Neural progenitor cell (in vitro differentiated cells): ENCODE measurements at places on chromosomes 12 and 14. TPM values are rescaled to one million over a fixed set of nuclear protein-coding genes. Genes with fewer than 3 reads are reported as not detected.

DNA sequence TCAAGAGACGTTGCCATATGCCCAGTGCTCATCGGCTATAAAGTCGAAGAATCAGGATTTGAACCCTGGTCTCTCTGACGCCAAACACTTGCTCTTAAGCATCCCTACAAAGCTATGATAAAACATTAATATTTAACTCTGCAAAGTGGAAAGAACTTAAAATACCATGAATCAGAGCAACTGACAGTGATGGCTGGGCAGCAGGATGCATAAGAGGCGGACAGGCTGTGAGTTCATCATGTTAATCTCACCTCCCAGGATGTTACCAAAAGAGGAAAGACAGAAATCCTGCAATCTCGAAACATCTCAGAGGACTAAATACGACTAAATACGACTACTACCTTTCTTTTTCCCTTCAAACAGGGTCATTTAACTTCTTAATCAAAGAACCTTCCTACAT, 5.8 kb downstream of the DICER1 start:
- no peak for DNase-seq

DNA sequence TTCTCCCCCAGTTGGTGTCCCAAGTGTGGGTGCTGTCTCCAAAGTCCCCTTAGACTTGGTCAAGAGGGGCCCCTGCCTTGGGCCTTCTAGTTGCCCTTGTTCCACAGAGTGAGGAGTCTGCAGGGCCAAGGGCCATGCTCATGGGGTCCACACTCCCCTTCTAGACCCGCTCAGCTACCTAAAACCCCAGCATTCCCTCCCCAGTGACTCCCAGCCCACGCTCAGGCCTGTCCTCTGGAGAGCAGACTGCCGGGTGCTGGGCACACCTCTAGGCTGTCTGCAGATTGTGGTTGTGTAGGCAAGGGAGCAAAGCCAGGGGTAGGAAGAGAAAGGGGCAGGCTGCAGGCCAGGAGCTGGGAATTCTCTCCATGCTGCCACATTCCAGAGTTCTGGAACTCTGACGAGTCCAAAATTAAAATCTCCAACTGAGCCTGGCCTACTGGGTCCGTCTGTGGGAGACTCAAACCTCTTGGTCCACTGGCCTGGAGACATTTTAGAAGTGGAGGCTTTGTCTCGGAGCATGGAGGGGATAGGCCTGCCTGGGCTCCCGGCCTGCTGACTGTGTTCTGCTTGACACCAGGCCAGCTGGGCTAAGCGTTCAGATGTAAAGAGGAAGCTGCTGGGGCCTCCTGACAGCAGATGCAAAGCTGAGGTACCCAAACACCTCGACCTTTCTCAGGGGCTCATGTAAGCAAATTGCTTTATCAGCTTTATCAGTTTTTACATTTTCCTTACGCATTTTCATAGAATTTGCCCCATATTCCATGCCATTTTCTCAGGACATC, 13.7 kb upstream of the KRT5 start:
- no peak for DNase-seq

Gene RERG
- 0.06 TPM in 1 of 2 replicates, not detected in the other for total RNA-seq

GRCh38 chr12:913919-914698, 35.4 kb downstream of the RAD52 start:
- no peak for DNase-seq

- no peak for DNase-seq
These were observed 40.8 kb downstream of the CCDC92 start for GRCh38 chr12:123931686-123932321.

GRCh38 chr12:108969622-108970021, 51.2 kb downstream of the SVOP start:
- no peak for DNase-seq

DNA sequence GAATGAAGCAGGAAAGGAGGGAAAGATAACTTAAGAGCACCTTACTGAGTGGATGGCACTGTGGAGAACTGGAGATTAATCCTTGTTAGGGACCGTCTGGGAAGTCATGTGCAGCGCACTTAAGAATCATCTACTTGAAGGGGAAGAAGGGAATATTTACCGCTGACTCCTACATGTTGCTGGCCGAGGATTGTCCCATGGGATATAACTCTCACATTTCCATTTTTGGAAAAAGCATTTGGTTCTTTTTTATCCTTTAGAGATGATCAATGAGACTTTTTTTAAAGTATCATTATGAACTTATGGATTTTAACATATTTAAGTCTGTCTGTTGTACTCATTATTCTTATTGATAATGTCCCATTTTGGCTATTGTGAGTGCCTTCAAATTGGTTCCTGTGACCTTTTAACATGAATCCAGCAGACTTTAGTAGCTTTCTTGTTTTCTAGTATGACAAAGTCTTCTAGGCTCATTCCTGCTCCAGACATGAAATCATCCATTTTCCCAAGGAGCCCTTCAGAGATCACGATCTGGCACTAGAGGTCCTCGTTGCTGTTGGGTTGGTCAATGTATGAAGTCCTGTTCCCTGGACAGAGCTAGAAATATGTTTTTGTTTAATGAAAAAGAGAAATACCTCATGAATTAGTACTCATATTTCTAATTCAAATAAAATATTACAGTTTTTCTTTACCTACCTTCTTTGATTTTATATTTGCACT, 20.2 kb upstream of the FAM234B start:
- peak; percentile 18 for DNase-seq

DNA sequence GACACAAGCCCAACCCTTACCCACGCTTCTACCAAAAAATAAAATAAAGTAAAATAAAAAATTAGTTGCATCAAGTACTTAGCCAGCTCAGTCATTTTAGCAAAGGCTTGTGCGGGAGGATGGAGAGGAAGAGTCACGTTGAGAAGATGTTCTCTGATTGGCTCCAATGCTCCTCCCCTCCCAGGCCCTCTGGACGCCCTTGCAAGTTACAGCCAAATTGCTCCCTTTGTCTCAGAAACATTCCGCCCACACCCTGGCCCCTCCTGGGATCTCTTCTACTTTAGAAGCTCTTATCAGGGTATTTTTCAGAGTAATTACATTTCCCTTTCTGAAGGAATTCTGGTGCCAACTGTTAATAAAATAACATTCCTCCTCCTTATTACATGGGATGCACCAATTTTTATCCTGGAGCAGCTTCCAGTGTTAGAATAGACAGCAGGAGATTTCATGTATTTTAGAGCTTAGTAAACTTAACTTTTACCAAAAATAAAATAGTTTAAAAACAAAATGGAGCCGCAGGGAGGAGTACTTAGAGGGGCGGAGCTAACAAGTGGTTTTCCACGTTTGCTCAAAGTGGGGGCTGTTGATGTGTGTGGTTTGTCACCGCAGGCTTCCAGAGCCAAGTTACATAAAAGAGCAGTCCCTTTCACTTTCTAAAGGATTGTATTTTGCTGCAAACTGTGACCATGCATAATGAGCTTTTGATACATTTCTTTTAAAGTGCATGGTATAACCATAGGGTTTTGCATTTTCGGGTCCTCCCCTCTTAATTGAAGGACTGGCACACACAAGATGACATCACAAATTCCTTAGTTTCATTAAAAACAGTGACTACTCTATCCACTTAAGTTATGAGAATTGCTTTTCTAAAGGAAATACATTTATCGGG, 71.7 kb upstream of the RAP1B start:
- DNase-seq: peak; percentile 50

DNA sequence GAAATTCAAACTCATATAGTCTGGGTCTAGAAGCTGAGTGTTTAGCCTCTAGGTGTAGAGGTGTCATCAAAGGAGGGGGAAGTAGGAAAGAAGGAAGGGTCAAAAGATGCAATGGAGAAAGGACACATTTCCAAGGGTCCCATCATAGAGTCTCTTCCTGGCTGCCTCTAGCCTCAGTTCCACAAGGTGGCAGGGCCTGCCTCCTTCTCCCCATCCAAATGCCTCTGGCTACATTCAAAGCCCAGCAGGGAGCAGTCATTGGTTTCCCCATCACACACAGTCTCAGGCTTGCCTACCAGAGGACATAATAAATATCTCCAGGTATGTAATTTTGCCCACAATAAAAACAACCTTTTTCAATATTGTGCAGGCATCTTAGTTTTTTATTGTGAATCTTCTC, 2.1 kb upstream of the CCT2 start:
- DNase-seq: peak; percentile 55

Gene KCNH3
- 0.19 TPM in 1 of 2 replicates, not detected in the other for total RNA-seq

Gene KLHDC1
- 0.99 and 1.4 TPM in 2 replicates for total RNA-seq

DNA sequence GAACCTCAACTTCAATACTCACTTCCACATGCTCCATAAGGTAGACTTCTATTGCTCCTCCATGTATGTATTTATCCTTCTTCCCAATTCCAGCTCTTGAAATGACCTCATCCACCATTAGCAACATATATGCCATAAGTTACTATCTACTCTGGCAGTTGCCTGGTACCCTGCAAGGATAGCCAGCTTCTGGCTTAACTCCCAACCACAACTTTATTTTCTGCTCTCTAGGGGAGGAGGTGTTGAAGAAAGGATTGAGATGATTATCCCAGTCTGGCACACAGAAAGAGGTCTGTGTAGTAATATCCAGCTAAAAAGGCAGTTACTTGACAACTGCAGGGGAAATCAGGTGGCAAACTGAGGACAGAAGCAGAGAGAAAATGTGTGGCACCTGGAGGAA, 71.5 kb upstream of the MDM1 start:
- no peak for DNase-seq

- no peak for DNase-seq
These were observed 1245.6 kb upstream of the SEL1L start for GRCh38 chr14:82779301-82779700.

Gene PRIMA1
- 2.5 and 2.8 TPM in 2 replicates for total RNA-seq

Gene PLEKHD1
- not detected in 2 replicates for total RNA-seq

Gene CHGA
- 0.77 TPM in 1 of 2 replicates, not detected in the other for total RNA-seq

Gene CLEC2B
- total RNA-seq: 0.28 and 1.0 TPM in 2 replicates

- DNase-seq: no peak
These were observed 28.2 kb downstream of the RPGRIP1 start for GRCh38 chr14:21308132-21308478.

DNA sequence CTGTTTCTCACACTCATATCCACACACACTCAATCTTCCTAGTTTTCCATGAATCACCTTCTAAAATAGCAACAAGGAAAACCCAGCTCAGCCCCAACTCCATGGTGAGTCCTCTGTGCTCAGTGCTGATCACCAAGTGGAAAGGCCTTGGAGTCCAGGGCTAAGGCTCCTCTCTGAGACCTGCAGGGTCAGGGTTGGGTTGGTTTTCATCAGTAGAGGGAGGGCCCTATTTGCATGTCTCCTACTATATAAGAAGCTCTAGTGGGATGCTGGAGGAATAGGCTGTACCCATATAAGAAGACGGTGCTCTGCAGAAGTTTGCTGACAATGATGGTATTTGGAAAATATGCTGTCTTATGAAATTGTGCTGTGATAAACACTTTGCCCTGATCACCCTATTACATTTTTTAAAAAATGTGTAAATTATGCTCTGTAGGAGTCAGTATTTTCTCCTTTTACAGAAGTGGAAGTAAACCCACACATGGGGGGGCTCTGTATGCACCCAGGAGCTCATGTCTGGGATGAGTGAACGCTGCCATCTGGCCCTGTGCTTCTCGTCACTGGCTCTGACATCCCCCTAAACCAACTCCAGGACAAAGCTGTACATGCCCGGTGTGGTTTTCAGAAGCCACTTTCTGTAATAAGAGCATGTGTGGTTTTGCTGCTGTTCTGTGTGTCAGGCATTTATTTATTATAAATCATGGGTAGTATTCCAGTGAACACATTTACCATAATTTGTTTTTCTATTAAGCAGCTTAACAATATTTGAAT, 536.3 kb downstream of the TMEM121 start:
- no peak for DNase-seq

DNA sequence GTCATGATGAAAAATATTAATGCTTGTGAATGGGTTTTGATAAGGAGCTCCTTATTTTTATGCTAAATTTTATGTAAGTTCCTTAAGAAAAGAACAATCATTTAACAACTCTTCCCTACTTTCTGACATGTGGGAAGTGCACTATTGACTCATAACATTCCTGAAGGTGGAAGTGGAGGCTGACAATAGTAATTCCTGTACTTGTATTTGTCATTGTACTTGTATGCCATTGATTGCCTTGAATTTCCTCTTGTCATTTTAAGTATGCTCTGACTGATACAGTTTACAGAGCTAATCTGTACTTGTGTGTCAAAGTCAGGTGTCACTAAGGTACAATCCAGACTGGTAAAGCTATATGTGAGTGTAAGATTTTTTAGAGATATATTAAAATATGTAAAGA, 440.0 kb downstream of the SLC16A7 start:
- no peak for DNase-seq

- no peak for DNase-seq
These were observed 39.6 kb upstream of the PIK3C2G start for GRCh38 chr12:18221726-18222125.

Gene MIPOL1
- 13.8 and 18.4 TPM in 2 replicates for total RNA-seq

DNA sequence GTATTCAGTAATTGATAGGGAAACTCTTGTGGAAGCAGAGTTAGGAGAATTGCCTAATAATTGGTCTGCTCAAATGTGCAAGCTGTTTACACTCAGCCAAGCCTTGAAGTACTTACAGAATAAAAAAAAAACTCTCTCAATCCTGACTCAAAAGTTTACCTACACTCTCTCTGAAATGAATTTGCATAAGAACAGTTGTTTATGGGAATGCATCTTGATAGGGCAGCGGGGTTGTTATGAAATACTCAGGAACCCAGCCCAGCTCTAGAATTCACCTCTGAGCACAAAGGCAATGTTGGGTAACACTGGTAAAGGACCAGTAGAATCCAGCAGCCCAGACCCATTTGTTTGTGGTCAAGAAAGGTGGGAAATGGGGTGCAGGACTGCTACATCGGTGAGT, 267.0 kb downstream of the CPNE8 start:
- no peak for DNase-seq

DNA sequence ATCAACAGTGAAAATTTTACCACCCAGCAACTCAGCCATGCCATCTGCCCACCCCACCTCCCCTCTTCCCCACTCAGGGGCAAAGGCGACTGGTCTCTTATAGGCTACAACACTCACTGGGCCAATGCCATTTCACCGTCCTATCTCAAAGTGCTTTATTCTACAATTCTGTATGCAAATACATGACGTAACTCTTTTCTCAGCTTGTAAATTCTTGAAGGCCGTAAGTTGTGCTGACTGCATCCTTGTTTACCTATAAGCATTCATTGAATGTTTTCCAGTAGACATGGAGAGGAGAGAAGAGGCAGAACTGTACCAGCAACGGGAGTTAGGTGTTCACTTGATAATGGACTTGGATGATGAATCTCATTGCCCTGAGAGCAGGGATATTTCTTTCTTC, 15.6 kb downstream of the BCL2L14 start:
- no peak for DNase-seq

- DNase-seq: no peak
These were observed 18.5 kb downstream of the KRT7 start for GRCh38 chr12:52251367-52252051.

- peak; percentile 63 for DNase-seq
These were observed 15.5 kb downstream of the E2F7 start for GRCh38 chr12:77049767-77050353.

DNA sequence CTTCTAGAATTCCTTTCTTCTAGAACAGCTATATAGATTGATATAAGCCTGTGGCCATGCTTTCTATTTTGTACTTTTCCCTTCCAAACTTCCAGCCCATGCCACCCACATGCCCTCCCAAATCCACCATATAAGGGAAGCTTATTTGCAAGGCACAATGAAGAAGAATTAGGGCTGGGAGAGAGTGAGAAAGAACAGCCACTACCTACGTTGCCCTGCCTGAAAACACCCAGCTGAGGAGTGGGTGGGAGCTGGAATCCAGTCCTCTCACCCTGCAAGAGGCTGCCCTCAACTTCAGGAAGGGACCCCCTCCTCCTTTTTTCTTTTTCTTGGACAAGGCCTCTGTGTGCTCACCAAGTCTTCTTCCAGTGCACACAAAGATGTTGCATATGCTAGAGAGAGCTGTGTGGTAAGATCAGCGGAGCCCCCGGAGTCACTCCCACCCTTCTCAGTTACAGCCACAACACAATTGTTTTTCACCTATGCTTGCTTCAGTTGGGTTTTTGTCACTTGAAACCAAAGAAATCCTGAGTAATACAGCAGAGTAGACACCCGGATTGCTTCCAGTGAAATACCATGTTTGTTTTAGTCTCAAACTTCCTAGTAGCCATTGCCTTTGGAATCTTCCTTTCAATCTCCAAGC, 38.8 kb downstream of the CDKL1 start:
- DNase-seq: no peak
